Activated gamma-delta T cell treated with Interleukin-2 at 50 U/mL for 16 hours (primary cell): ENCODE measurements at places on chromosomes 4 and X.

DNA sequence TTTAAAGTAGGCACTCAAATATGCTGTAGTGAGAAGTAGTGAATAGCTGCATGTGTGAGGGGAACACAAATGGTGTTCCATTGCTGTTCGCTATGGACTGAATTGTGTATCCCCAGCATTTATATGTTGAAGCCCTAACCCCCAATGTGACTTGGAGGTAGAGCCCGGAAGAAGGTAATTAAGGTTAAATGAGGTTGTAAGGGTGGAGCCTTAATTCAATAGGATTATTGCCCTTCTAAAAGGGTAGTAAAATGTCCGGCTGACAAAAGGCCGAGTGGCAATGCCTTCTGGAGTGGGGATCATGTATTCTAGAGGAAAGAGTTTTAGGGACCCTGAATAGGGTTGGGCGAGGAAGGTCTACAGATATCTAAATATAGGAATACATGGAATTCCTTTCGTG lies 168.9 kb upstream of the NUDT10 start:
- DNase-seq = no peak

- DNase-seq = no peak
Observed at GRCh38 chrX:107834275-107835201, 8.9 kb downstream of the MID2 start.

DNA sequence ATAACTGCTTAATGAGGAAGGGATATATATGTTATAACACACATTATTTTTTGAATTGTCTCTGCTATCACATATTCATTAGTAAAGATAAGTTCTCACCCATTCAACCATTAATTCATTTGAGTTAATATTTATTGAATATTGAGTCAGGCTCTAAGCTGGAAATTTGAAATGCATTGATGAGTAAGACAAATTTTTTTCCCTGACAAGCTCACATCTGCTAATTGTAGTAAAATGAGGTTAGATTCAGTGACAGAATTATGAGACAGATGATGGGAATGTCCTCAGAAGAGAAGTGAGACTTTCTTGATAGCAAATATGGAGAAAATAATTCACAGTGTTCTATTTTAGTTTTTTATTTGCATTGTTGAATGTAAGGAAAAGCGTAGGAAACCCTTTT lies 194.3 kb downstream of the SLC4A4 start:
- DNase-seq = no peak

DNA sequence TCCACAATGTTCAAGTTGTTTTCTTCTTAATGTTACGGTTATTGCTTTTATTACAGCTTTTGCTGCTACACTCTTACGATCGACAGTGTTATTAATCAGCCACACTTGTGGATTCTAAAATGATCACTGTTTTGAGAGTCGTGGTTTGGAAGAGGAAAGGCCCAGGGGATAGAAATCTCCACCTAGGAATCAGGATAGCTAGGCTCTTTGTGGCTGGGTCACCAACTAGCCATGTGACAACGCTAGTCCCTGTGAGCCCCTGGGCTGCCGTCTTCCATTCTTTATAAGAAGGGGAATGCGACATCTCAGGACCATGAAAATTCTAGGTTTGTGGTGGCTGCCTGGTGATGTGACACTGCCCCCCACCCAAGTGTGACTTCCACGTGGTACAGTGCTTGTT lies 380 bp downstream of the SLC34A2 start:
- no peak for DNase-seq

GRCh38 chrX:19682712-19683331 lies 167.5 kb upstream of the MAP3K15 start:
- peak; percentile 65 for DNase-seq

GRCh38 chr4:186689476-186689875 lies 34.2 kb downstream of the FAT1 start:
- no peak for DNase-seq

DNA sequence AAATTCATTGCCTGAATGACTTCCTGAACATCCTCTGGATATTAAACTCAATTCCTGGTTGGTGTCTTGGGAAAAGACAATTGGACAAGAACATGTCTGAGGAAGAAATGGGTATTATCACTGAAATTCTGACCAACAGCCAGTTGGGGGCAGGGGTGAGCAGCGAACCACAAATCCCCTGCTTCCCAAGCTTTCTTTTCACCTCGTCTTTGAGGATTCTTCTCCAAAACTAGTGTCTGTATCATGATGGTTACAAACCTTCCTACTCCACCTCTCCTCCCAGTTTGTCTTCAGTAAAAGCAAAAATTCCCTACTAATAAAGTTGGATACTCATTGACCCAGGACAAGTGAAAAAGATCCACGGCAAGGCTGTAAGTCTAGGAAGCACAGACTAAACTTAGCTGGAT lies 48.3 kb upstream of the WDR1 start:
- DNase-seq = no peak

DNA sequence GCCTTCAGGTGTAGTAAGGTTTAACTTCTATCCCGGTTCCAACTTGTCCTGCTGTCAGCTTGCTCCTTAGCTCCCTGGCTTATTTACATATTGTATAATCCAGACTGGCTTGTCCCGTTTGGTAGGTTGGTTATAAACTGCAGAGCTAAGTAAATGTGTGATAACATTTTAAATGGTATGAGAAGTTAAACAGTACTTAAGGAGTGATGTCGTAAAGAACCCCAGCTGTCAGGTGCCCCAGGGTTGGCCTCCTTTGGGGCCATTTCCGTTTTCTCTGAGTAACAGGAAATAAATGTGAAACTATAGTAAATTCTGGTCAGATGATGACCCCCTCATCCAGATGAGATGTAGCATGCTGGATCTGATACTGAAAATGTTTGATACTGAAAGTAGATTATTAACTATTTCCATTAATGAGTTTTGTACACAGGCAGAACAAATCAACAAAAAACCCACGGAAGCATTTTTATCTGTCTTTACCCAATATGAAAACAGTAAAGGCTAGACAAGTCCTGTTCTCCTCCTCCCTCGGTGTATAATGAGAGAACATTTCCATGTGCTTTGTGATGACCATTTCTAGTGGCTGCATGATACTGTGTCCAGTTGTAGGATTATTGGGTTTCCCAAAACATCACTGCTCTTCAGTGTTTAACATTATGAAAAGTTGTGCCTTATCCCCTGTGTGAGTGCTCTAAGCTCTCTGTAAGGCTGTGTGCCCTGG lies 22.4 kb downstream of the GAB1 start:
- DNase-seq = no peak

- no peak for DNase-seq
Observed at GRCh38 chr4:88854481-88854880, 156.9 kb upstream of the NAP1L5 start.

GRCh38 chrX:132216806-132217202 lies 2.4 kb downstream of the RAP2C start:
- no peak for DNase-seq

DNA sequence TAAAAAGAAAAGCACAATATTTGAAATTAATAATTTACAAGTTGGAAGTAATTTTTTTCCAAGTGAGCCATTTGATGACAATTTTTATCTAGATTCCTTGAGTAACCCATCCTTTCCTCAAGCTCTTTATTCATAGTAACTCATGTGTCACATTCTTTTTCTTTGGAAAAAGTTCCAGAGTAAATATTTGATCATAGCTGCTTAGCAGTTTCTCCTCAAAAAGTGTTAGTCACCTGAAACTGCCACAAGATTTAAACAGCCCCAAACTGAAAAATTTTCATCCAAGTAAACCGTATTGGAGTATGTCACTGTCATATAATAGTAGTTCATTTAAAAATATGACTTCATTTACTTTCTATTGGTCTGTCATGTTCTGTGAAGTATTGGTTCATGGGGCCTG lies 94.6 kb upstream of the CASK start:
- DNase-seq = no peak

DNA sequence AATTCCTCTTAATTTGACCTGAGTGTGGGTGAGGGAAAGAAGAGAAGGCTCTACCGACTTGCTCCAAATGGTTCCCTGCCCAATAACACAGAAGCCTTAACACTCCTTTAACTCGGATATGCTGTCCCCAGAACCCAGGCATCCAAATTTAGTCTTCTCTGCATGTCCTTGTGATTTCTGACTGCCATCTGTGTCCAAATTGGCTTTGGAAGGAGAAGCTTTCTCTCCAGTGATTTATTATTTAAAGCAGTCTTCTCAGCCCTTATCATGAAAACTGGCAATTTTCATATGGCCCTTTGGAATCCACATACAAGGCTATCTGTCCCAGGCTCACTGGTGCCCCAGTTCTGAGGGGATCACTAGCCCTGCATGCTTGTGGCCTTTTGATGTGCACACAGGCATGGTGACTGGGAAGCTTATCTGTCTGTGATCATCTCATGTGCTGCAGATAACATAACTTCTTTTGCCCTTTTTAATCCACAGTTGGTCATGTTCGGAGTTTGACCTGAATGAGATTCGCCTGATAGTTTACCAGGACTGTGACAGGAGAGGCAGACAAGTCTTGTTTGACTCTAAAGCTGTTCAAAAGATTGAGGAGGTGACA lies 56.7 kb downstream of the FNIP2 start:
- DNase-seq = no peak

GRCh38 chr4:37400241-37400881 lies 155.8 kb downstream of the NWD2 start:
- no peak for DNase-seq

- no peak for DNase-seq
Observed at GRCh38 chr4:11727903-11728564, 299.3 kb upstream of the HS3ST1 start.
